ENCODE measurements at places on chromosomes 3 and 15.

GRCh38 chr15:71889385-71889784 lies 79.0 kb downstream of the NR2E3 start:
- no peak for DNase-seq

DNA sequence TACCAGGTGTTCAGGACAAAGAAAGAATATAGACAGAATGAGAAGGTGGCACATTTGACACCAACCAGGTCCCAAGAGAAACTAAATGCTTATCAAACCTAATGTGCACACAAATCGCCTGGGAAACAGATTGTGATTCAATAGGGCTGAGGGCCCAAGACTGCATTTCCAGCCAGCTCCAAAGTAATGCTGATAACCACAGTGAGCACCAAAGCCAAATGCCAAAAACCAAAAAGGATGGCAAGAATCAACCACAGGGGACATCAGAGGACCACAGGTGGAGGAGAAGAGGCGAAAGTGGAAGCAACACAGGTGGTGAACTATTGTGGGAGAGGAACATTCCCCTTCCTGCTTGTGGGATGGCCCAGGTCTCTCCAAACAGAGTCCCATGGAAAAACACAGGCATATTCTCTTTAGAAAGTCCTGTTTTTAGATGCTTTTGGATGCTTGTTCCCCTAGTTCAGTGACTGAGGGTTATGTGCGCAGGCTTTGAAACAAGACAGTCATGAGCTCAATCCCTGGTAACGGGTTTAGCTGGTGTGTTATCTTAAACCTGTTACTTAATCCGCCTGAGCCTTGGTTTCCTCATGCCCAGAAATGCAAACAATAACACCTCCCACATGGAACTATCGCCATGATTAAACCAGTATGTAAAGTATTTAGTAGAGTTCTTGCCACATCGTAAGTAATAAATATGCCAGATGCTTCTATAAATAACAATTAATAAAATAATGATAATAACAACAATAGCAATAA lies 241.7 kb downstream of the ATP8B4 start:
- no peak for DNase-seq

GRCh38 chr3:119319311-119319710 lies 25.1 kb downstream of the ARHGAP31 start:
- DNase-seq: no peak

DNA sequence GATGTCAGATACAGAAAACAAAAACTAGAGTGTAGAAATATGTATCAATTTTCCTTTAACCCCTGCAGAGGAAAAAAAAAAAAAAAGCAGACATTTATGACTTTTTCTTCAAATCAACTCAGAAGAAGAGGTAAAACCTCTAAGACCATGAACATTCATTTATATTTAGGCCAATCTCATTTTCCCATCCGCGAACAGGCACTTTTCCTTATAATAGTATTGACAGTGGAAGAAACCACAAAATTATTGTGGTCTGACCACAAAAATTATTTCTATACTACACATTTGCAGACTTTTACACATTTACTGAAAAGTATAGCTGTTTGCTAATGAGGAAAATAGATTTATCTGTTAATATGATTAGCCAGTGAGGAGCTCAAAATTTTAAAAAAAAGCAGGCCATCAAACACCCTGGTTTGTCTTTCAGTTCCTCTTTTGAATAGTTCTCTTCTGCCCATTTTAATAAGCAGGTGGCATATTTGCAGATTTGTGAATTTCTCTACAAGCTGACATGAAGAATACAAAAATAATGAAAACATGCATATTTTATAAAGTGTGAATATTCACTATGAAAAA lies 5.7 kb downstream of the OSBPL11 start:
- no peak for DNase-seq

DNA sequence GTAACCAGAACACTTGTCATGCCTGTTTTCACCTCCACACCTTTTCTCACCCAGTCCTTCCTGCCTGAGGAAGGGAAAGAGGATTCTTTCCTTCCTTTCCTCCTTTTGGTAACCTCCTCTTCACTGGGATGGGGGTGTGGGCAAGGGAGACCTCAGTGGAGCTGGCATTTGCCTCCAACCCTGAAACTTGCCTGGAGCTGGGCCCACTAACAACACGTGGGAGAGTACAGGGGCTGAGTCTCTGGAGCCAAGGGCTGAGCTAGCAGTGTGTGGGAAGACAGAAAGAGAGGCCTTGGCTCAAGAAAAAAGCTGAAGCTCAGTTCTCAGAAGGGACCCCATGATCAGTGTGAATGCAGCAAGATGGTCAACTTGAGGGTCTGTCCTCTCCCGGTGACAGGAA lies 86.6 kb upstream of the SLC6A11 start:
- no peak for DNase-seq

DNA sequence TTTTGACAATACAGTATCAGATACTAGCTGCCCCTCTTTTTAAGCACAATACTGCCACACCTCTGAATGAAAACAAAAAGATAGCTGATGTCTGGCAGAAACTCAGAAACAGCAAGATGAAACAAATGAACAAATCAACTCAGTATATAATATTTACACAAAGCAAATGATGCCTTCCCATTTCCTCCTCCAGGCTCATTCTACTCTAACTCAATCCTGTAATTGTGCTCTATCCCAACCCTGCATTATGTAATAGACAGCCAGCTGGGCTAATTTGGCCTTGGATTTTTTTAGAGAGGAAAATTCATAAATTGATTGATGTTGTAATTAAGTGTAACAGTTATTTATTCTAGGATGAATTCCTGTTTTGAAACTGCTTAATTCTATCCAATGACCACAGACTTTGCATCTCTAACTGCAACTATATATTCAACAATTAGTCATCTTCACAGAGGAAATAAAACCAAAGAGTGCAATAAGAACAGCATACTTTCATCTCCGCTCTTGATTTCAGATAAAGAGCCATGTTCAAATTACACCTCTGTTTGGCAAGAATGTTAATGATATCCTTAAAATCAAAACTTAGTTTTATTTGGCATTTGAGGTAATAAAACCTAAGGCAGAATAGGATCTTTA lies 6.1 kb downstream of the ATG3 start:
- DNase-seq: no peak

GRCh38 chr3:42763021-42763420 lies 10.0 kb downstream of the CCDC13 start:
- DNase-seq: no peak

- DNase-seq: no peak
Observed at GRCh38 chr15:44163370-44163769, 31.7 kb downstream of the FRMD5 start.

- no peak for DNase-seq
Observed at GRCh38 chr3:38574411-38575278, 74.8 kb downstream of the SCN5A start.

DNA sequence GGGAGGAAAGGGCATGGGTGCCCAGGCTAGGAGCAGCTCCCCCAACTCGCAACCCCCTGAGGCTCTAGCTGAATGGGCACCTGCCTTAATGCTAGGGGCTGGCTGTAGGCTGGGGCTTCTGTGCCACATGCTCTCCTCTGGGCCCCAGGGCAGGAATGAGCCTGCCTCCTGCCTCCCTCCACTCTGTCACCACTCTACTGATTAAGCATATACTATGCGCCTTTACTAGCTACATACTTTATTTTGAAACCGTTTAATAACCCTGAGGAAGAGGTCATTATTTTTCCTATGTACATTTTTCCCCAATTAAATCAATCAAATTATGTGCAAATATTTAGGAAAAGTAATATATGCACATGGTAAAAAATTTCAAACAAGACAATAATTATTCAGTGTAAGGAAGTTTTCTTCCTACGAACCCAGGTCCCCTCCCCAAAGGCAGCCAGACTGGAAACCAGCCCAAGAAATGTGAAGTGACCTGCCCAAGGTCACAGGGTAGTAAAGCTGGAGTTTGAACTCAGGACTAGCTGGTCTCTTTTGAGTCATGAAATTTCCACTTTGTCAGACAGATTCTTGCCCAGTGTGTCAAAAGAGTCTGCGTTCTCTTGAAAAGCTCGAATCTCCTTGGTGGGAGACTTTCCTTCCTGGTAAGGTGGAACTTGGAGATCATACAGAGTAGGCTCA lies 122.5 kb downstream of the DNAJB8 start:
- no peak for DNase-seq

DNA sequence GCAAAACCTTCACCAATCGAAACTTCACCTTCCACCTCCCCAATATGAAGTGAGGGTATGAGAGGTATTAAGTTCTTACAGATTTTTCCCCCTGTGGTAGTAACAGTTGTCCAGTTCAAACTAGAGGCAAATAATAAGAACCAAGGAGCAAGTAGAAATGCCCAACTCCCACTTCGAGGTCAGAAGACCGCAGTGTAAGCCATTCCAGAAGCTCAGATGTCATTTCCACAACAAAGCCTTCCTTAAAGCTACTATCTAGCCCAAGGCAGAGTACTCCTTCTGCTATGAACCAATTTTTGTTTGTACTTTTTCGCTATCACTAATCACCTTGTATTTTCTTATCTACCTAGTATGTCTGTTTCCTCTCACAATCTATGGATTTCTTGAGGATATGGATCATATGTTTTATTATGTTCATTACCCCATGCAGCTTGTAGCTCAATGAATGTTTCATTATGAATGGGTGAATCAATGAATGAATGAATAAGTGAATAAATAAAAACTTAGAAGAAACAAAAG lies 235.7 kb upstream of the KCNMB2 start:
- no peak for DNase-seq

DNA sequence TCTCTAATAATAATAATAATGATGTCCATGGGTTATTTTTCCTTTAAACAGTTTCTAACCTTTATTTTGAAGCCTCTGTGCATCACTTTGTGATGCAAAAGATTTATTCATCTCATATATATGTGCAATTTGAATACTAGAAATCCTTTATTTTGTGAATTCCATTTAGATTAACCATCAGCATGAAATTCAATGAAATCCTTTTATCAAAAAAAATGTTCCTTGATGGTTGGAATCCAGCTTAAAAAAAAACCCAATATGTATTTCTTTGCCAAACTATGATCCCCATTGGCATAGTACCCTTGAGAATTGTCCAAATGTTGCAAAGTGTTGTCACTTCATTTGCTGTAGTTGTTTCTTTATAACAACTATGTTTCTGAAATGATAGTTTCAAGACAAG lies 7.4 kb downstream of the TBC1D23 start:
- no peak for DNase-seq

- DNase-seq: no peak
Observed at GRCh38 chr3:10116138-10116460, 624 bp downstream of the BRK1 start.

GRCh38 chr15:33153548-33153947 lies 41.0 kb downstream of the FMN1 start:
- no peak for DNase-seq

DNA sequence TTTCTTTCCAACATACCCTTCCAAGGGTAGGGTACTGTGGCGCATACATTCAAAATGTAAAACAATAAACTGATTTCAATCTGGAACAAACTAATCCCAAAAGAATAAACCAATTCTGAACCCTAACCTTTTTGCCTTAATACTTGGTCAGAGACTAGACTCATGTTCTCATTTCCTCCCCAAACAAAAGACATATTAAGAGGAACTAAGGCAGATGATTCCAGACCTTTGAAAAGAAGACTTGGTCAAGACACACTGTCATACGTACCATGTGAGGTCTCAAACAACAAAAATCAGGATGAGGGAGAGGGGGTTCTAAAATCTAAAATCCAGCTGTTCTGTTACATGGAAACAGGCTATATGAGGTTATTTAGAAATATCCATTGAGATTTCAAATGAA lies 102.1 kb downstream of the RFTN1 start:
- no peak for DNase-seq

DNA sequence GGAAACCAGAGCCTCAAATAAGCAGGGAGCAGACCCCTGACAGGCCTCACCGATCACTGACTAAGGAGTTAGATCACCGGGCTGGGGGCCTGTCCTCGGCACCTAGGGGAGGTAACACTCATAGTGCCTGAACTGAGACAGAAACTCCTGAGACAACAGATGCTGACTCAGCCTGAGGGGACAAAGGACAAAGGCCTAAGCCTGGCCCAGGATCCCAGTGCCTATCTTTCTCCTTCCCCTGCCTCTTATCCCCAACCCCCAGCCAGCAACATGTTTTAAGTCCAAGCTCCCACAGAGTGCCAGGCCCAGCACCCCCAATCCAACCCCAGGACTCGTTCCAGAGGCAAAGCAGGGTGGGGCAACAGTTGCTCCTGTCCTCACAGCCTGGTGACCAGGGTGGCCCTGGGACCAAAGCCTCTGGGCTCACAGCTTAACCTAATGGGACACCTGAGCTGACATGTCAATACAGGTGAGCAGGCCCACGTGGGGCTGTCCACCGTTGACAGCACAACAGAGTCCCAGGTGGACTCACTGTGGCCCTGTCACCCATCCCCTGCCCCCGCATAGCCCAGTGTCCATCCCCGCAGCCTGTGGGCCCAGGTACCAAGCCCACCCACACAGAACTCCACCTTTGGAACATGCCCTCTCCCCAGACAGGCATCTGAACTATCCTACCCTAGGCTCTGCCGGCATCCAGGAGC lies 37.4 kb downstream of the ADCY5 start:
- DNase-seq: no peak

DNA sequence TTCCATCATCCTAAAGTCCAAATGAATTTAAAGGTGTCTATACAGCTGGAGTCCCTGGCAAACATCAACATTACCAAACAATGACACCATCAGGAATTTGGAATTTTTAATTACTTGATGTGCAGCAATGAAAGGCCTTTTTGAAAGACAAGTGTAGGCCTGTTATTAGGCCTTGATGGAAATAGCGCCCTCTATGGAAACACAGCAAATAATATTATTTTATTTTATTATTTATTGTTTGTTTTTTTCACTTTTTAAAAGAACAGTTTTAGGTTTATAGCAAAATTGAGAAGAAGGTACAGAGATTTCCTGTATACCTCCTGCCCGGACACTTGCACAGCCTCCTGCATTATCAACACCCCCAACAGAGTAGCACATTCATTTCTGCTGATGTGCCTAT lies 18.1 kb upstream of the OR5AC2 start:
- DNase-seq: no peak

DNA sequence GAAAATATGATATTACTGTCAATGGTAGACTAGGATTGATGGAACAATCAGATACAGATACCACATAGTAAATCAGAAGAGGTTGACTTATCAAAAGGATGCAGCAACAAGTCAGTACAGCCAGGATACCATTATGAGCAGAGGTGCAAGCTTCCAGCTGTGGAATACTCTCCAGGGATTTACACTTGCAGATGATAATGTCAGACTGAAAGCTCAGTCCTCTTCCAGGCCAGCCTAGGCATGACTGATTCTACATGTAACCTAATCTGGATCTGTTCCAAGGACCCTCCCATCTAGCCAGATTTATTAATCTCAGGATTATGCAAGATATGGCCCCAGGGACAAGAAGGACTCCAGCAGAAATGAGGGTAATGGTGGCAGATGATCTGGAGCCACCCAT lies 8.2 kb downstream of the FILIP1L start:
- no peak for DNase-seq

Data from stimulated activated CD8-positive, alpha-beta memory T cell treated with anti-CD3 and anti-CD28 coated beads, Interleukin-4, amount 100 ng/mL, for 4 hours (primary cell).